Stimulated activated CD8-positive, alpha-beta memory T cell treated with anti-CD3 and anti-CD28 coated beads, Interleukin-4, amount 100 ng/mL, for 24 hours (primary cell): ENCODE measurements at places on chromosomes 7 and 10.

GRCh38 chr10:105104297-105104696 lies 463.2 kb downstream of the SORCS3 start:
- DNase-seq = no peak

GRCh38 chr7:137909042-137909441 lies 62.3 kb upstream of the DGKI start:
- no peak for DNase-seq

DNA sequence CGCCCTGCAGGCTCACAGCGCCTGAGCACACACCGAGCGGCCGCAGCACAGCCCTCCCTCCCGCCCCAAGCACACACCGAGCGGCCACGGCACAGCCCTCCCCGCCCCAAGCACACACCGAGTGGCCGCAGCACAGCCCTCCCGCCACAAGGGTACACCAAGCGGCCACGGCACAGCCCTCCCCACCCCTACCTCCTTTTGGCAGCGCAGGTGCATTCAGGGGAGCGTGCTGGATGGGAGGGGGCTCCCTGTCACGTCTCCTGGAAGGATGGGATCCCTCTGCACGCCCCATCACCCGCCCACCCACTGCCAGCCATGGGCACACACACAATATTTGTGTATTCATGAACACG lies 482.6 kb downstream of the DNAJB6 start:
- no peak for DNase-seq

GRCh38 chr10:60734226-60734625 lies 44.1 kb upstream of the CDK1 start:
- no peak for DNase-seq

DNA sequence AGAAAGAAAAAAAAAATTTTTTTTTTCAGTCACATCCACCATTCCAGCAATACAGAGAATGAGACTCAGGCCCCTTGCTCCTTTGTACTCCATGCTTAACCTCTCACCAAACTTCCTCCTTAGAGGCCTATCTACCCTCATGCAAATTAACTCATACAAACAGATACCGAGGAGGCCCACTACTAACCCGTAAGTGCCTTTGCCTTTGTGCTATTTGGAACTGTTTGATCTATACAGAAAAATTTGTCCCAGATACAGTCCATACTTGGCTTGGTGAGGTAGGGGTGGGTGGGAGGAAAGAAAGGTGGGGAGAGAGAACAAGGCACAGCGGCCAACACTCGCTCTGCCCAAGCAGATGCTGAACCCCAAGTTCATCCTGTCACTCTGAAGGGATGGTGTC lies 87.8 kb upstream of the DUSP5 start:
- no peak for DNase-seq
